ENCODE measurements at places on chromosomes 5 and 9. TPM values are rescaled to one million over a fixed set of nuclear protein-coding genes. Genes with fewer than 3 reads are reported as not detected.

The NUTM2F gene
- total RNA-seq = not detected

The PCSK5 gene
- total RNA-seq = 15.8 TPM

The RXRA gene
- total RNA-seq = 19.0 TPM

The UGT3A1 gene
- total RNA-seq = 10.7 TPM

The UBE2B gene
- 27.2 TPM for total RNA-seq

The ADGRD2 gene
- total RNA-seq = not detected

The ALDH7A1 gene
- total RNA-seq = 22.7 TPM

The PNPLA7 gene
- total RNA-seq = 0.80 TPM

The DMRTA1 gene
- total RNA-seq = 0.35 TPM

The AK6 gene
- 40.2 TPM for total RNA-seq

The CXCL14 gene
- total RNA-seq = 21.3 TPM

The MYO10 gene
- total RNA-seq = 16.6 TPM

The AJM1 gene
- 1.2 TPM for total RNA-seq

The PTGDS gene
- 8.4 TPM for total RNA-seq

The RNF183 gene
- 0.04 TPM for total RNA-seq

The SPATA31A3 gene
- not detected for total RNA-seq

The ZNF484 gene
- 14.5 TPM for total RNA-seq

The SAXO1 gene
- 0.04 TPM for total RNA-seq

The ADAMTS13 gene
- total RNA-seq = 3.4 TPM

The FOXD4L4 gene
- total RNA-seq = 0.04 TPM

The PCDHA7 gene
- total RNA-seq = 0.13 TPM

The KIF4B gene
- total RNA-seq = under 0.01 TPM

The PCDHB13 gene
- 1.9 TPM for total RNA-seq

The EPB41L4A gene
- total RNA-seq = 7.4 TPM

The ZMAT2 gene
- total RNA-seq = 68.5 TPM

The PCDHGB3 gene
- total RNA-seq = 1.7 TPM

The DMRT2 gene
- total RNA-seq = 23.4 TPM

The CTSV gene
- total RNA-seq = 0.44 TPM

The RBM22 gene
- total RNA-seq = 32.0 TPM

The EIF4E1B gene
- total RNA-seq = not detected

The HMCN2 gene
- 3.4 TPM for total RNA-seq

The CARD9 gene
- total RNA-seq = 1.2 TPM

All from muscle of leg (tissue), 16 donors.